ENCODE measurements at places on chromosomes 4 and X.

DNA sequence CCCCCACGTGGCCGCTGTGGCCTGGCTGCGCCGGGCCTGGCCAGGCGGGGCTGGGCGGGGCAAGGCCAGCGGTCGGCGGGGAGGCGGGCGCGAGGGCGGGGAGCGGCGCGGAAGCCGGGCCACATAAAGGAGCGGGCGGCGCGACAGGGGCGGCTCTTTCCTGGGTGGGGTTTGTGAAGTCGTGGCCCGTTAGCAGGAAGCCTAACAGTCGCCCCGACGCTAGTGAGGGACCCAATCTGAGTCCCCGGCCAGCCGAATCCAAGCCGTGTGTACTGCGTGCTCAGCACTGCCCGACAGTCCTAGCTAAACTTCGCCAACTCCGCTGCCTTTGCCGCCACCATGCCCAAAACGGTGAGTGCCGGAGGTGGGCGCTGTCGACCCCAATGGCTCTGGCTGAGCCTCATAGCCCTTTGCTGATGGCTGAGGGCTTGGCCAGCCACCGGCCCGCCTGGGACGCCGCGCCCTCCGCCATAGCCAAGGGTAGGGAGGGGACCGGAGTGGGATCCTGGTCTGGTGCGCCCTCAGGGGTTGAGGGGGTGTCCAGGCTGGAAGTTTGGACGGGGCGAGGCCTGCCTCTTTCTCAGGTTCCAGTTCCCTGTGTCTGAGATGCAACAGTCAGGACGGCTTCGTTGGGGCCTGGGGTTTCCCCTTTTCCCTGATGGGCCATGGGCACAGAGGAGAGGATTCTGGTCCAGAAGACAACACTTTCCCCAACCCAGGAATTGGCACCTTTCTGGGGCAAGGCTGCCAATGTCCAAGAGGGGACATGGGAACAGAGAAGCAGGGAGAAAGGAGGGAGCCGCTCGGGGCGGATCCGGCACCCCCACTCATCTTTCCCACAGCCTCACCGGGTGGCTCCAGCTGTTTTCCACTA, at the start of gene MSN:
Gene MSN (plus strand): TSS at position 152 of the 874 bp plus-strand sequence. CDS start 188 bp downstream, at position 340.
- peak; percentile 72 for DNase-seq

DNA sequence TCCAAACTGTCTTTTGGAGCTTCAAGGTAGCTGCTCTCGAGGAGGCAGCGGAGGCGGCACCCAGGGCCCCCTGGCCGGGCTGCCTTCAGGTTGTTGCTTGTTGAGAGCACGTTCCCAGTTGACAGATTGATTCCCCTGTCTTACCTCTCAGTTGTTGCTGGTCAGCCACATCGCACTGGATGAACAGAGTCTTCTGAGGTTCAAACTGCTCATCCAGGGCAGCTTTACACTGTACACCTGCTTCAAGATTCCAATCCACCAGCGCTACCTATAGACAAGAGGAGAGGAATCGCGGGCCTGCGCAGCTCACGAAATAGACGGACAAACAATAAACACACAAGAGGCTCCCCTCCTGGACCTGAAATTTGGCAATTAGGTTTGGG, 497 bp downstream of the HPGD start:
- DNase-seq: no peak

GRCh38 chr4:112747036-112747435, 110.1 kb downstream of the LARP7 start:
- DNase-seq: peak; percentile 32

DNA sequence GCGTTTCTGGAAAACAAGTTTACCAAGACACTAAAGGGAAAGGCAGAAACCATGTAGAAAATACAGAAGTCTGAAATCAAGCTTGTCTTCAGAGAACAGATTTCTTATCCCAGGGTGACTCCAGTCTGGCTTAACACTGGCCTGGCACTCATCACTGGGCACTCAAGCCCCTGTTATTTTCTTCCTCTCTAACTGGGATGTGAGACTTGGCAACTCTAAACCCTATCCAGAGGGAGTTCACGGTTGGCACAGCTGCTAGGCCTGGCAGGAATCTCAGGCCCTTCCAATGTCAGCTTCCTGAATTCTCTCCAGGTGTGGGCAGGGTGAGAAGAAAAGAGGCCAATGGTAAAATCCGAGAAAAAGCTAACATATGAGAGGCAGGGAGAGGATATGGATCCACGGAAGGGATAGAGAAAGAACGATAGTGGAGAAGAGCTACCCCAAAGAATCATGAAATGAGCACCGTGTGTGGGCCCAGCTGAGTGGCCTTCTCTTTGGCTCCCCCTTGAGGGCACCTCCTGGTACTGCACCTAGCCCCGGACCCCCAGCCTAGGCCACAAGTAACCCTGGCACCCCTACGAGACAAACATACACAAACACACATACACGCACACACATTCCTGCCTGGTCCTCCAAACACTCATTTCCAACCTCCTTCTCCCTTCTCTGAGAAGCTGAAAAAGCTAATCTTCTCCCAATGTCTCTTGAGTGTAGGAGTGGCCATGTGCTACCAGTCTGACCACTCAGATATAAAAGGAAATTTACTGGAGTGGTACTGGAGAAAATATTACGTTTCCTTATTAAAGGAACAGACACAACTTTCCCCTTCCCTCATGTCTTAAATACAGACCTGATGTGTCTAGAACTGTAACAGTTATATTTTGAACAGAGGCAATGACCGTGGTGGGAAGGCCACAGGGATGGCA, 16.6 kb upstream of the PTCHD1 start:
- peak; percentile 7 for DNase-seq
